LoVo (cell line): ENCODE measurements at places on chromosomes 12 and 14.

GRCh38 chr14:85653029-85653428 is 123.1 kb downstream of the FLRT2 start:
- no peak for DNase-seq

DNA sequence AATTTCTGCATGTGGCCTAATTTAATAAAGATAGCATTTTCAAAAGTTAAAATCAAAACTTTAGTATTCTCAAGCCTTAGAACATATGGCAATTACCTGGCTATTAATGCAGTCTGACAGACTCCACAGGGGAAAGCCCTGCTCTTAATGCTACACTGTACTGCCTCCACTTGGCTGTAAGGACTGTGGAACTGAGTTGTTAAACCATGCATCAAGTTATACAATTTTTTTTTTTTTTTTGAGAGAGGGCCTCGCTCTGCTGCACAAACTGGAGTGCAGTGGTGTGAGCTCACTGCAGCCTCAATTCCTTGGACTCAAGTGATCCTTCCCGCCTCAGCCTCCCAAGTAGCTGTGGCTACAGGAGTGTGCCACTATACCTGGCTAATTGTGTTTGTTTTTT is 19.0 kb upstream of the NDUFA12 start:
- DNase-seq = no peak

GRCh38 chr12:53696655-53697331 is 20.9 kb upstream of the ATP5MC2 start:
- DNase-seq = no peak

- no peak for DNase-seq
These were observed 81.6 kb downstream of the ITPK1 start for GRCh38 chr14:93033983-93034670.

- DNase-seq = no peak
These were observed 14.2 kb upstream of the CARMIL3 start for GRCh38 chr14:24037658-24038037.
